ENCODE measurements at places on chromosomes 2 and 18.

- no peak for DNase-seq
Measured at GRCh38 chr2:98390571-98391476, 44.6 kb downstream of the CNGA3 start.

- DNase-seq = no peak
Measured at GRCh38 chr2:26968001-26968400, 2.4 kb upstream of the MAPRE3 start.

- DNase-seq = no peak
Measured at GRCh38 chr2:2587354-2587753, 256.3 kb upstream of the MYT1L start.

DNA sequence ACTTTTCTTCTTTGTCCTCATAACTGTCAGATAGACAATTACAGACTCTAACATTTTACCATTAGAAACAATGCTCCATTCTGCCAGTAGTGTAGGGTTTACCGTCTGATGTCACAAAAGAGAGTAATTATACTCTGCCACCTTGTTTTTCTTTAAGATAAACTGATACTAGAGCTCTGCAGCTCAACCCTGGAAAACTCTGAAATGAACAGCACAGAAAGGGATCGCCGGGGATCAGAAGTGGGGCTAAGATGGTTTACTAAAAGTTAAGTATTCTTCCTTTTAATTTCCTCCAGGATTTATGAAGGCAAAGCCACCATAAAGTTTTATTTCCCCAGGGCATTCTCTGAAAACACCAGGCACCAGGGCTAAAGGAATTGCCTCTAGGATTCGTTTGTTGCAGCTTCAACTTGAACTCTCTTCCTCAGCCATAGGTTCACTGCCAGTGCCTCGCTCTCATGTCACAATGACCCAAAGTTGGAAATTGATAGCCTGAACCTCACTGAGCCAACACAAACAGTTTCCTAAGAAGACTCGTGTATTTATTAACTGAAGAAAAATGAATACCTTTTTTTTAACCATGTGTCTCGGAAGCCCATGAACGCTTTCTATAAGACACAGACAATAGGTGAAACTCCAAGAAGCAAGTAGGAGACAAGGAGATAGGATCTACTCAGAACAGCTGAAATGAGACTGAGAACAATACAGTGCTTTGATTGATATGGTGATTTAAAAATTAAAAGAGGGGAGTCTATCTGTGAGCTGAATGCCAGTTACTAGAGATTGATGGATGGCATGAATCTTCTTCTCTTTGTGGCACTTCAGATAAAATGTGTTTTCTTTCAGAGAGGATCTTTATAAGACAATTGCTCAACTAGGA, 121.5 kb upstream of the SPATS2L start:
- DNase-seq = no peak

GRCh38 chr2:71122387-71123298, 7.4 kb downstream of the MCEE start:
- no peak for DNase-seq

DNA sequence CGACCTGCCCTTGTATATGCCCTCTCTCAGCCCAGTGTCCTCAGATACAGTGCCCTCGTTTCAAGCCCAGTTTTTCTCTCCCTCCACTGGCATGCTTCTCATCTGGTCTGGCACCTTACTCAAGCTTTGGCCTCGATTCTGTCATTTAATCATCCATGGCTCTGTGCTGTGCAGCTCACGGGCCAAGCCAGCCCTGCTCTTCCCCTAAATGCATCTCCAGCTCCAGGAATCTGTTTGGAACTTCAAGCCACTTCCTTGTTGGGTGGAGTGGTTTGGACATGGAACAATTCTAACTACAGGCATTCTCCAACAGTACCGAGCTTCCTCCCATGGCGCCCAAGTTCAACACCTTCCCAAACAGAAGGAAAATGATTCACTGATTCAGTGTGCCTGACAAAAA, 76.7 kb upstream of the ZNF397 start:
- DNase-seq = no peak

DNA sequence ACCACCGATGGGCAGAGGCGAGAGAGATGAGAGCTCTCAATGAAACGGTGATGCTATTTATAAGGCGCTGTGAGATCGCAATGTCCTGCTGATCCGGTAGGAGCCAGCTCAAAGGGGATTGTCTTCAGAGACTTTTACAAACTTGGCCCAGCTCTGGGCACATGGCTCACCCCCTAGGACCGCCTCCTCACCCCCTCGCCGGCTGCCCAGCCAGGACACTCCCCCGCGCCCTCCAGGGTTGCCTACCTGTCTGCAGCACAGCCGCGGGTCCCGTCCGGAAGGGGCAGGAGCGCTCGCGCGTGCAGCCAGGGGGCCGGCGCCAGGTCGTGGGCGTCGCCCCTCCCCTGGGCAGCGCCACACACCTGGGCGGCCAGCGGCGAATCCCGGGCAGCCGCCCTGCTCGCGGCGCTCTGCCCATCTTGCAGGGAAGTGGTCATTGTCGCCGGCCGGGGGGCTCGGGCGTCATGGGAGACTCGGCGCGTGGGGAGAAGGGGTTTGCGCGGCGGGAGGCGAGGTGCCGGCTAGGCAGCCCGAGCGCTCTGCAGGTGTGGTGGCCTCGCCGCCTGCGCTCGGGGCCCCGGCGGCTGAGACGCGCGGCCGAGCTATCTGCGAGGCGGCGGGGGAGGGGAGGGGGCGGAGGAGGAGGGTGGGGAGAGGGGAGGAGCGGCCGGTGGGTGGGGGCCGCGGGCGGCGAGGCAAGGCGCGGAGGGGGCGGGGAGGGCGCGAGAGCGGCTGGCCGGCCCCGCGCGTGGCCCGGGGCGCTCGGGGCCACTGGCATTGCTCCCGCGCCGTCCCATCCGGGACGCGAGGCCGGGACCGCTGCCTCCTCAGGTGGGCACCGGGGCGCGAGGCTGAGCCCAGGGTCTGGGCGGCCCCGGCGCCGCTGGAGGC, at the start of gene GRB14:
Gene GRB14, minus strand, starts transcription at position 610 of the 891 bp plus-strand sequence. Its CDS starts 173 bp downstream, at position 437.
- DNase-seq = no peak

- DNase-seq = no peak
Measured at GRCh38 chr18:74980669-74981068, 228.3 kb downstream of the PTGR3 start.

DNA sequence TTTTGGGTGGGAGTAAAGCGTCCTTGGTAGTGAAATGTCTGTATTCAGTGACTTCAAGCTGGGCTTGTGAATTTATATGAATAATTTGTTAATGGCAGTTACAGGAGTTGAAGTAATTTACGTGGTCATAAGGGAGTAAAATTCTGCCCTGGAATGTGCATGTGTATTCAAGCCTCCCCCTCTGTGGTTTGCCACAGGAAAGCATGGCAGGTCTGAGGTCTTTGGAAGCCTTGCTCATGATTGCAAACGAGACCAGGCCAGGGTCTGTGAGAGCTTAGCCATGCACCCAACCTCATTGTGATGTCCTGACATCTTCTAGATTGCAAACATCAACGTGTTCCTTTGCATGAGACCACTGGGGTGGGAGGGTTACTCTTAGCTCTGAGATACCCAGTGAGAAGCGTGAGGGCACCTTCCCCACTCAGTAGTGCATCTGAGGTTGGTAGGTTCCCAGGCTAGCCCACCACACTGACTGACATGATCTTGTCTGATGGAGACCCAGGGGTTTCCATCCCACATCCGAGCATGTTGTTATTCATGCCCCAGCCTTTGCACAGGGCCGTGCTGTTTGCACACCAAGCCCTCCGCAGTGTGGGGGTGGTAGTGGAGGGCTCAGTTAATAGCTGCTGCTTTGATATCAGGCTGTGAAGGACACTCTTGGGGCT, 216.5 kb downstream of the KLHL29 start:
- DNase-seq = no peak

DNA sequence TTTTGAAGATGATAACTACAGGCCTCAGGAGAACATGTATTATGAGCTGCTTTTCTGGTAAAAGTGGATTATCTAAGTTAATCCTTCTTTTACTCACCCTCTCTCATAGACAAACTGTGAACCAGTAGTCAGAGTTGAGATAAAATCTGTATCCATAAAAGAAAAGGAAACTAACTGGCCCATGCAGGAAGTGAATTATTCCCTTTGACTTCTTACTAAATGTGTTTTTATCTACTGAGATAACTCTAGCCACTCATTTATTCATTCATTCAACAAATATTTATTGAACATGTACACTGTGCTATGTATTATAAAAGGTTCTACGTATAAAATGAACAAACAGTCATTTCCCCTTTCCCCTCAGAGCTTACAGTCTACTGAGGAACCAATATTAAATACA, 10.0 kb downstream of the WDR35 start:
- DNase-seq = no peak
